ENCODE measurements at places on chromosomes 4 and X. TPM values are rescaled to one million over a fixed set of nuclear protein-coding genes. Genes with fewer than 3 reads are reported as not detected.

Gene ADGRG2
- total RNA-seq, result not detected

Gene AKAP4
- not detected for total RNA-seq

Gene FBXW7
- 102 TPM for total RNA-seq

Gene GAGE12F
- total RNA-seq, result not detected

DNA sequence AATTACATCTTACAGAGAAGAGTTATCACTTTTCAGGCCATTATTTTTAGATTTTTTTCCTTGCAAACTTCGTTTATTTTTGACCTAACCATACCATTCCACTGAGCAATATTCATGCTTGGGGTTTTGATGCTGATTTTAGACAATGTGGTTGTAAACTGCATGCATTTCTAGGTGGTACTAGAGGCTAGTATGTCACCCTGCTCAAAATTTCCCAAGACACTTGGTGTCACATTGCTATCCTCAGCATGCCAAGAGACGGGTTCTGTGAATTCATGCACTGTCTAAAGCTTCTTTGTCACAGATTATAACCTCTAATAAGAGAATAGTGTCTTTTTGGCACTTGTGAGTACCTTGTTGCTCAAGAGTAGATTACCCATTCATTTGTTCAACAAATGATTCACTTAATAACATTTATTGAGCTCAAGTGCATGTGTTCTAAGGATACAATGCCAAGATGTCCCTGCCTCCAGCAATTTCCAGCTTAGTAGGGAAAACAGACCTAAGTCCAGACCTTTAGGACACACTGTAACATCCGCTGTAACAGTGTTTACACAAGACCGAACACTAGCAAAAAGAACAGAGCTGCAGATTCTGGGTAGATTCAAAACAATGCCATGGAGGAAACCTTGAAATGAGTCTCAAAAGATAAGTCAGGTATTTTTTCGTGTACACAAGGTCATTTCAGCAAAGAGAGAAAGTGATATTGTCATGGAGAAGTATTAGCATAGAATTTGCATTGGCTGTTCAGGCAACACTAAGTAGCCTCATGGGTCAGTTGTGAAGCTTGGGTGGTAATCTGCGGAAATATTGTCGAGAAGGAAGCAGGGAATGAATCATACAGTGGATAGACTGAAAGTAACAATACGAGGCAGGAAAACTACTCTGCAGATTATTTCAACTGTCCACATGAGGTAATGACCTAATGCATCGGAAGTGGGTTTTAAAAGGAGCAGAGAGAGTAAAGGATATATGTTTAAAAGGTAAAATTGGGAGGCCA is 515.1 kb upstream of the ZFP42 start:
- no peak for DNase-seq

- no peak for DNase-seq
Measured at GRCh38 chr4:186840771-186841301, 117.2 kb upstream of the FAT1 start.
